ENCODE measurements at places on chromosomes 12 and 14.

- H3K4me1 ChIP-seq, result peaks cover 14% of the 10 kb centered on the region
- no peak for DNase-seq
- no peaks in the 10 kb centered on the region for H3K27me3 ChIP-seq
These were observed 103.3 kb downstream of the ADCK1 start for GRCh38 chr14:77903221-77903620.

DNA sequence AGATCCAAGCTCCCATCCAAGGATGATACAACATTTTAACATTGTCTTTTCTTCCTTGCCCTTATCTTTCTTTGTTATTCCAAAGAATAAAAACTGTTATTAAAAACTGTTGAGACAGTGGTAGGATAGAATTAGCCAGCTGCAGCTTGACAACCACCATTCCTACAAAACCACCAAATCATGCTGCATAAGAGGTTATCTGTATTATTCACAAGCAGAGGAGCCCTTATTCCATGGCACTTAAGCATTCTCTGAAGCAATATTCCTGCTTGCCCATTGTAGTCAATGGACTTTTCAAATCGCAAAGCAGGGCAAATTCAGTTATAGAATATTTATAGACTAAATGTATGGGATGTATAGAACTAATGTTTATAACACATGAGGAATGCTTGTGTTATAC lies 3.4 kb downstream of the ABCD2 start:
- no peaks in the 10 kb centered on the region for H3K36me3 ChIP-seq
- no peak for DNase-seq
- no peaks in the 10 kb centered on the region for H3K4me1 ChIP-seq
- H3K27ac ChIP-seq, result no peak overlapping the region
- H3K27me3 ChIP-seq, result no peaks in the 10 kb centered on the region

GRCh38 chr12:27424631-27425230 lies 21.8 kb upstream of the SMCO2 start:
- DNase-seq, result no peak
- no peak overlapping the region for H3K27ac ChIP-seq
- no peak overlapping the region for H3K4me3 ChIP-seq
- H3K4me1 ChIP-seq, result peaks cover 5% of the 10 kb centered on the region

GRCh38 chr12:62737615-62738014 lies 197.3 kb downstream of the PPM1H start:
- DNase-seq, result no peak
- H3K4me1 ChIP-seq, result peaks cover 52% of the 10 kb centered on the region
- H3K27ac ChIP-seq, result no peak overlapping the region
- no peak overlapping the region for H3K4me3 ChIP-seq

- no peak for DNase-seq
- H3K27me3 ChIP-seq, result peaks cover 13% of the 10 kb centered on the region
- H3K4me1 ChIP-seq, result peaks cover 53% of the 10 kb centered on the region
- H3K36me3 ChIP-seq, result peaks cover 6% of the 10 kb centered on the region
- no peak overlapping the region for H3K27ac ChIP-seq
These were observed 659 bp upstream of the FOXJ2 start for GRCh38 chr12:8031872-8032241.

- no peak for DNase-seq
- H3K4me1 ChIP-seq, result no peaks in the 10 kb centered on the region
- H3K27ac ChIP-seq, result no peak overlapping the region
These were observed 185.8 kb downstream of the SLC15A4 start for GRCh38 chr12:128637642-128638606.

DNA sequence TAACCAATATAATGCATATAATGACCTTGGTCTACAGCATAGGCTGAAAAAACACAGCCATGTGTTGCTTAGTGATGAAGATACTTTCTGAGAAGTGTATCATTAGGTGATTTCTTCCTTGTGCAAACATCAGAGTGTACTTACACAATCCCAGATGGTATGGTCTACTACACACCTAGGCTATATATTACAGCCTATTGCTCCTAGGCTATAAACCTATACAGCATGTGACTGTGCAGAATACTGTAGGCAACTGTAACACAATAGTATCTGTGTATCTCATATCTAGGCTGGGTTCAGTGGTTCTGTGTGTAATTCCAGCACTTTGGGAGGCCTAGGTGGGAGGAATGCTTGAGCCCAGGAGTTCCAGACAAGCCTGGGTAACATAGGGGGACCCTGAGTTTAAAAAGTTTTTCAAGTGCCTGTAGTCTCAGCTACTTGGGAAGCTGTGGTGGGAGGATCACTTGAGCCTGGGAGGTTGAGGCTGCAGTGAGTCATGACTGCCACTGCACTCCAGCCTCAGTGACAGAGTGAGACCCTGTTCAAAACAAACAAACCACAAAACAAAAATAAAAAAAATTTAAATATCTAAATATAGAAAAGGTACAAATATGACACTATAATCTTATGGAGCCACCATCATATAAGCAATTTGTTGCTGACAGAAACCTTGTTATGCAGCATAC lies 66.6 kb downstream of the GRIP1 start:
- H3K4me3 ChIP-seq, result no peak overlapping the region
- peaks cover 9% of the 10 kb centered on the region for H3K4me1 ChIP-seq
- H3K27me3 ChIP-seq, result peaks cover 3% of the 10 kb centered on the region
- H3K36me3 ChIP-seq, result no peaks in the 10 kb centered on the region
- no peak for DNase-seq

DNA sequence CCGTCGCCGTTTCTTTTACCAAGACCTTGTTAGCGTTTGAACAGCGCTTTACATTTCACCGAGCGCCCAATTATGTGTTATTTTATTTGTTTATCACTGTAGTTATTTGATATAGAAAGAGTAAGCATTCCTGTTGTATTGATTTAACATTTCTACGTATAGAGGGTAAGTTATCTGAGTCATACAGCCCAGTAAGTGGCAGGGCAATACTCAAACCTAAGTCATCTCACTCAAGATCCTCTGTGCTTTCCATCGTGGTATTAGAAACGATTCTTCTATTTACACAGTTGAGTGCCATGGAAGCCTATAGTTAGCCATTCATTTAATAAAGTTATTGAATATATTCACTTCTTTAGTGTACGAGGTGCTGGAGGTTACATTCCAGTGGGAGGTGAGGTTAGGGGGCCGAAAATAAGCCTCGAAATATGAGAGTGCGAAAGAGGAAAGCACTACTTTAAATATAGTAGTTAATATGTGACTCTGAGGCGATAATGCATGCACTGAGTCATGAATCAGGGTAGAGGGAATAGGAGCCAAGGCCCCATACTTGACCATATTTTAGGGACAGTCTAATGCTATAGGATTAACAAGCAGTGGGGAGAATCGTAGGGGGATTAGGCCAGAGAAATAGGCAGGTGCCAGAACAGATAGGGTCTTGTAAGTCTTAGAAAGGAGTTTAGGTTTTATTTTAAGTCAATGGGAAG lies 629 bp downstream of the RAD51AP1 start:
- H3K27ac ChIP-seq, result peak overlapping the region; percentile 100
- DNase-seq, result no peak
- H3K27me3 ChIP-seq, result no peaks in the 10 kb centered on the region
- H3K4me3 ChIP-seq, result peak overlapping the region; percentile 96
- peaks cover 14% of the 10 kb centered on the region for H3K36me3 ChIP-seq

- H3K27me3 ChIP-seq, result peaks cover 3% of the 10 kb centered on the region
- no peaks in the 10 kb centered on the region for H3K4me1 ChIP-seq
- peaks cover 5% of the 10 kb centered on the region for H3K36me3 ChIP-seq
- H3K27ac ChIP-seq, result no peak overlapping the region
- no peak overlapping the region for H3K4me3 ChIP-seq
These were observed 239.9 kb upstream of the MIS18BP1 start for GRCh38 chr14:45492876-45493275.

GRCh38 chr12:40622246-40622838 lies 69.9 kb upstream of the CNTN1 start:
- H3K4me3 ChIP-seq, result no peak overlapping the region
- no peaks in the 10 kb centered on the region for H3K27me3 ChIP-seq
- peak; percentile 70 for DNase-seq
- H3K36me3 ChIP-seq, result no peaks in the 10 kb centered on the region

GRCh38 chr14:90715993-90716392 lies 100.2 kb downstream of the TTC7B start:
- H3K27me3 ChIP-seq, result peaks cover 7% of the 10 kb centered on the region
- peak overlapping the region; percentile 5 for H3K4me3 ChIP-seq
- peaks cover 60% of the 10 kb centered on the region for H3K4me1 ChIP-seq
- H3K27ac ChIP-seq, result peak overlapping the region; percentile 47
- peaks cover 29% of the 10 kb centered on the region for H3K36me3 ChIP-seq

GRCh38 chr12:108285016-108285415 lies 54.1 kb downstream of the CMKLR1 start:
- peaks cover 8% of the 10 kb centered on the region for H3K4me1 ChIP-seq
- no peak overlapping the region for H3K27ac ChIP-seq
- H3K27me3 ChIP-seq, result peaks cover 10% of the 10 kb centered on the region
- no peaks in the 10 kb centered on the region for H3K36me3 ChIP-seq
- DNase-seq, result no peak
- H3K4me3 ChIP-seq, result no peak overlapping the region

DNA sequence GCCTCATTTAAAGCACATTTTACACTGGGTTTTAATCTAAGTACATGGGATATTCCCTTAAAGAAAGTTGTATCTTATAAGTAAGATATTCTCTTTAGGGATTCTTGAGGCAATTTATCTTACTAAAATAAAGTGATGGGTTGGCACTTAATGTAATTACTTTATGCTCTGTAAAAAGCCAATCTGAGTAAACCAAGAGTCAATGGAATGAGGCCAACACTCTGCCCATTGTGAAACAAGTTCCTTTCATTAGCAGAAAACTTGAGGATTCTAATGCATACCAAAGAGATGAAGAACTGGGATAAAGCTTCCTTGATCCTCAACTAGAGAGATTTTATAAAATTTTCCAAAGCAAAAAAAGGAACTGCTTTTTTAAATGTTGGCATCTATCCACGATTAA lies 121.2 kb downstream of the METTL25 start:
- no peak overlapping the region for H3K27ac ChIP-seq
- H3K36me3 ChIP-seq, result no peaks in the 10 kb centered on the region
- H3K27me3 ChIP-seq, result no peaks in the 10 kb centered on the region
- H3K4me3 ChIP-seq, result no peak overlapping the region
- no peaks in the 10 kb centered on the region for H3K4me1 ChIP-seq

DNA sequence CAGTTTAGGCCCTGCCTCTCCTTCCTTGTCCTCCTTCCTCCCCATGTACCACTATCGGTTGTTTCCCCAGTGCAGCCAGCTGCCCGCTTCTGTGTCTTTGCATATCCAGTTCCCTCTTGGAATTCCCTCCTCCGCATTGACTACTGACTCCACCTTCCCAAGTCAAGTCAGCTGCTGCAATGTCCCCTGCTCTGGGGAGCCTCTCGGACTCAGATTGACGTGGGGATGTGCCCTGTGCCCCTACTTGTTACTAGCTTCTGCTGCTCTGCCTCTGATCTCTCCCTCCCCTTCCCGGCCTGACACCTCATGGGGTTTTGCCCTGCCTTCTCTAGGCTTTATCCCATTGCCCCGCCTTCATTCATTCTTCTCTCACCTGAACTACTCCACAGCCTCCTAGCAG lies 2.1 kb upstream of the CD9 start:
- peak; percentile 39 for DNase-seq
- H3K27ac ChIP-seq, result peak overlapping the region; percentile 38
- peak overlapping the region; percentile 31 for H3K4me3 ChIP-seq
- peaks cover 70% of the 10 kb centered on the region for H3K4me1 ChIP-seq
- peaks cover 52% of the 10 kb centered on the region for H3K27me3 ChIP-seq

DNA sequence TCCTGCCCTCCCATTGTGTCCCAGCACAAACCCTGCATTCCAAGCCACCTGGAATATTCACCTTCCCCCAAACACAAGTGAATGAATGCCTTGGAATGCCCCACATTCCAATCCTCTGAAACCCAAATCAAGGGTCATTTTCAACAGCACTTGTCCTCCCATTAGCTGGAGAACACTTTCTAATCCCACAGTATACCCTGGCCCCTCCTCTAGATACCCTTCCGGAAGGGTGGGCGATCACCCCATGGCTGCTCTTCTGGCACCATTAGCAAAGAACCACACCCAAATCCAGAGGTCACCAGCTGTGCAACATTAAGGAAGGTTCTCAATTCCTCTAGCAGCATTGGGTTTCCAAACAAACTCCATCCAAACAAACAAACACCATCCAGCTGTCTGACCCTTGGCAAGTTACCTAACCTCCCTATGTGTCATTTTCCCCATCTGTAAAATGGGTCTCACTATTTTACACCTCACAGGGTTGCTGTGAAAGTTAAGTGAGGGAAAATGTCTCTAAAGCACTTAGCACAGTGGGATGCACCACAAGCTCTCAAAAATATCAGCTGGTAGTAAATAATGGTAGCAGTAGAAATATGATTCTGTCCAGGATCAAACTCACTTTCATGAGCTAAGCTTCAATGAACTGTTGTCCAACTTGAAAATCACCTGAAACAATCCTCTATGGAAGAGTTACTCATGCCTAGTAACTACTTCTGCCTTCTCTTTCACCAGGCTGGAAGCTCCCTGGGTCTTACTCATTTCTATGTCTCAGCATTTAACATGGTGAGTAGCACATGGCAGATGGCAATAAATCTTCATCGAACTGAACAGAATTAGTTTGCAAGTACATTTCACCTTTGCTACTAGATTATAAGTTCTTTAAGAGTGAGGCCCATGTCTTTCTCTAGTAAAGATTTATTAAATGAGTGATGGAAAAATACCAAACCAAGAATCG lies 5.3 kb downstream of the NUAK1 start:
- H3K36me3 ChIP-seq, result no peaks in the 10 kb centered on the region
- H3K4me1 ChIP-seq, result peaks cover 89% of the 10 kb centered on the region
- H3K4me3 ChIP-seq, result no peak overlapping the region
- no peak for DNase-seq
- H3K27me3 ChIP-seq, result no peaks in the 10 kb centered on the region

- H3K27ac ChIP-seq, result peak overlapping the region; percentile 77
- H3K4me3 ChIP-seq, result no peak overlapping the region
- H3K27me3 ChIP-seq, result no peaks in the 10 kb centered on the region
- peak; percentile 5 for DNase-seq
- no peaks in the 10 kb centered on the region for H3K36me3 ChIP-seq
These were observed 150.2 kb upstream of the CLEC14A start for GRCh38 chr14:38405851-38406635.

DNA sequence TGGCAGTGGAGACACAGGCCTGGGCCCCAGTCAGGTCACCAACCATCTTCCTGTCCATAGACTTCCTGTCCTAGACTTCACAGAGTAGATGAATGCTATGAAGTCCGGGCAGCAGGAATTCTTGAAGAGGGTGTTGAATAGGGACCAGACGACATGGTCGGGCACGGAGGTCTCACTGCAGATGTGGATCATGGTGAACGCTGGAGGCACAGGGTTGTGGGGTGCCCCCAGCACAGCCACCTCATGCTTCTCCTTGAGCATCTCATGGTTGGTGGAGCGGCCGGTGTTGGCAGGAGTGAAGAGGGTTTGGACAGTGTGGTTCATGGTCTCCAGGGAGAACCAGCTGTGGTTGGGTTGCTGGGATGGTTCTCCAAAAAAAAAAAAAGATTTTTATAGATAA lies 55.8 kb upstream of the AMIGO2 start:
- H3K27ac ChIP-seq, result no peak overlapping the region
- no peak for DNase-seq
- no peaks in the 10 kb centered on the region for H3K36me3 ChIP-seq
- H3K4me3 ChIP-seq, result no peak overlapping the region
- H3K27me3 ChIP-seq, result peaks cover 3% of the 10 kb centered on the region

DNA sequence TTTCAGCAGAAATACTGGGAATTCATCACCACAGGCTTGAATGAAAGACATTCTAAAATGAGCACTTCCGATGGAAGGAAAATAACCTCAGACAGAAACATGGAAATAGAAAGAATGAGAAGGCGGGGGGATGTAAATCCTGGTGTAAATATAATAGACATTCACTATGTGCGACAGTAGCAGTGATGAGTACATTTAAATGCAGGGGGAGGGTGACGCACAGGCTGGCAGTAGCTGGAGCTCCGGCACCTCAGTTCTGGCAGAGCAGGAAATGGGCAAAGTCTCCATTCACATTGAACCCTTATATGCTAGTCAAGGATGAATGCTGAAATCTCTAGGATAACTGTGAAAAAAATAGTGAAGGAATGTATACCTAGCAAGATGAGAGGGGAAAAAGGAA lies 172.7 kb upstream of the C14orf180 start:
- no peak overlapping the region for H3K4me3 ChIP-seq
- H3K27ac ChIP-seq, result no peak overlapping the region
- peaks cover 5% of the 10 kb centered on the region for H3K36me3 ChIP-seq
